Caco-2 (cell line): ENCODE measurements at places on chromosomes 16 and 17. TPM values are rescaled to one million over a fixed set of nuclear protein-coding genes. Genes with fewer than 3 reads are reported as not detected.

The TBC1D3D gene
- total RNA-seq: 0.30 and 0.86 TPM in 2 replicates

The VASN gene
- 2.7 and 2.8 TPM in 2 replicates for total RNA-seq

The AIPL1 gene
- total RNA-seq: not detected in 2 replicates

DNA sequence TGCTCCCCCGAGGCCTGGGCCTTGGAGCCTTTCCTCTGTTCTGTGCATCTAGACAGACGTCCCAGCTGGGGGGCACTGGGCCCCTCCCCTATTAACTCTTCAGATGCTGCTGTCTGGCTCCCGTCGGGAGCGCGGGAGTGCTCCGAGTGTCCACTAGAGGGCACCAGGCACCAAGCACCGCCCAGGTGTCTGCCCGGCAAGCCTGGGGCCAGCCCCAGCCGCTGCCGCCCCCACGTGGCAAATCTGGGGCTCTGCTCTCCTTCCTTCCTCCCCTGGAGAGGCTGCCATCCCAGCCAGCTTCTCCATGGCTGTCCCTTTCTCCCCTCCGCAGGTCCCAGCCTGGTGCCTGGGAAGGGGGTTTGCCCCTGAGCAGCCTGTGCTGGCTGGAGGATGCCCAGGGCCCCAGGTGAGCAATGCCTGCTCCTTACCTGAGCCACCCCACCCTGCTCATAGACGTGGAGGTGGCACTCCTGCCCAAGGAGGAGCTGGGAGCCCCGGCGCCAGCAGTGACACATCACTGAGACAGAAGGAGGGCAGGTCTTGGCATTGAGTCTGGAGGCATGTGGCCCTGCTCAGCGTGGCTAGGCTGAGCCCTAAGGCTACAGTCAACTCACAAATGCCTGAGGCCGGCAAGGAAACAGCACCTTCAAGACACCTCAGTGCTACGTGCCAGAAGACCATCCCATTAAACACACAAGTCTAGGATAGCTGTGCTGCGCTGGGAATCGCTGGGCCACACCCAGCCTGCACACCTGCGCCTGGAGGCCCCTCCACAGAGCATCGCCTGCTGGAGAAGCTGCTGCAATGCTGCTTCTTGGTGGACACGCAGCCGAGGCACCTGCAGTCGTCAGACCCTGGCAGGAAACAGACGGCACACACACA lies 19.7 kb downstream of the TMEM235 start:
- H3K36me3 ChIP-seq: no peaks in the 10 kb centered on the region
- H3K4me3 ChIP-seq: no peak overlapping the region
- peak; percentile 93 for DNase-seq
- H3K27ac ChIP-seq: peak overlapping the region; percentile 45
- H3K4me1 ChIP-seq: peaks cover 17% of the 10 kb centered on the region

DNA sequence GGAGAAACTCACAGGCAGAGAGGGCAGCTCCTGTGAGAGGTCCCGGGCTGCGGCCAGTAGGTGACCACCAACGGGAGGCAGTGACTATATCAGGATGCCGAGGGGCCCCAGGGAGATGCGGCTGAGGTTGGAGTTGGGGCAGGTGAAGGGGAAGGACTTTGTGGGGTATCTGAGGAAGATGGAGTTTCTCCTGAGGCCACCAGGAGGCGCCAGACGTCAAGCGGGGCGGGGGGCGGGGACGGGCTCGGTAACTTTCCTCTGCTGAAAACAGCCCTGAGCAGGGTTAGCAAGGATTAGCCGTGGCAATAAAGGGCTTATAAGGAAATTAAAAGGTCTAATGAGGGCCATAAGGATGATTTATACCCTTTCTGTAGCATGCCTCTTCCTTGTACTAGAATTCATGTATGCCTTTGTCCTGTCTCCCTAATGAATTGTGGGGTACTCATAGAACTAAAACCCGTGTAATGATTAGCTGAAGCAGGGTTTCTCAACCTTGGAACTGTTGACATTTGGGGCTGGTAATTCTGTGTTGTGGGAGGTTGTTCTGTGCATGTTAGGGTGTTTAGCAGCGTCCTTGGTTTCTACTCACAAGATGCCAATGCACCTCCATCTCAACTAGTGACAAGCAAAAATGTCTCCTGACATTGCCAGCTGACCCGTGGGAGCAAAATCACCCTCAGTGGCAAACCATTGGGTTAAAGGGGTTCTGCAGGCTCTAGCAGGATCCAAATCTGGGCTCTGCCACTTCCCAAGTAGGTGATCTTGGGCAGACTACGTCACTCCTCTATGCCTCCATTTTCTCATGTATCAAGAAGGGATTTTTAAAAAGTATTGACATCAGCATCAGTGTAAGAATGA lies 74.8 kb upstream of the GRIN2A start:
- no peak overlapping the region for H3K4me3 ChIP-seq
- H3K27ac ChIP-seq: peak overlapping the region; percentile 67
- DNase-seq: peak; percentile 35
- peaks cover 12% of the 10 kb centered on the region for H3K4me1 ChIP-seq
- H3K27me3 ChIP-seq: no peaks in the 10 kb centered on the region
